ENCODE measurements at places on chromosomes 1 and 21.

- DNase-seq = no peak
Measured at GRCh38 chr1:163737261-163737660, 415.5 kb downstream of the NUF2 start.

GRCh38 chr1:200917291-200917817 lies 22.7 kb downstream of the INAVA start:
- DNase-seq = no peak

GRCh38 chr1:2083666-2084065 lies 33.5 kb downstream of the PRKCZ start:
- no peak for DNase-seq

DNA sequence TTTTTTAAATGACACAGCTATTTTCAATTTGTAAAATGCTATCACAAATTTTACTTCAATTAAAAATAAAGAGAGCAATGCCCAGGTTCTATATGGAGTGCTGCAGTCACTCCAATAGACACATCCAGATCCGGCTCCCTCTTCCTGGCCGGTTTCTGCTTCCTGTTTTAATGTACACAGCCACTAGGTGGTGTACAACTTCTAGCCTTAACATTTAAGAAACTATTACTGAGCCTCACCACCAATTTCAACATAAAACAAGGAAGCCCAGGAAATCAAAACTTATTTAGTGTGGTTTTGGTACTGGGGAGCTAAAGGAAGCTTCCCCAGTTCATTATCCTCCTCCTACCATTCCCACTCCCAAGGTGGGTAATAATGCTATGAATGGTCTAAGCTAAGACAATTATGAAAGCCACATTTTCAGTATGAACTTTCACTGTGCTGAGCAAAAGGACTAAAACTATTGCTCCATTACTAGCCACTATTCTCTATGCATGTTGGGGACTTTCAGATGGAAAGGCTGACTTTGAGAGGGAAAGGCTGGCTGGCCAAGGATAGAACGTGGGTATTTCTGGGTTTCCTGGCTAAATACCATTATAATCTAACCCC lies 25.5 kb upstream of the MTMR11 start:
- DNase-seq = no peak

GRCh38 chr1:94907136-94907535 lies 19.8 kb downstream of the CNN3 start:
- DNase-seq = no peak

DNA sequence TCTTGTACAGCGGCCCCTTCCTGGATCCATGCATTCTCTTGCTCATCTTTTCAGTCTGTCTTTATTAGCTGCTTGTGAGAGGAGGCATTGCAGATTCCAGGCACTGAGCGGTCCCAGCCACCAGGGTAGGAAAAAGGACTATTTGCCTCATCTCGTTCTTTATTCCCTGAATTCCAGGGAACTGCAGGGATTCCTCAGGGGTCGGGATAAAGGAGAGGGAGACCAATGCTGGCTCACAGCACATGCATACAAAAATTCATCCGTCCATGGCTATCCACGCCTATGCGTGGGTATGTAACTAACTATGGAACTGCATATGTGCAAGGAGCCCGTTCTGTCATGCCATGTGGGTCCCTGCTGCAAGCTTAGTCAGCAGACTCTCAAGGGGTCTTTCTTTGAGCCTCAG lies 879 bp upstream of the PLPPR5 start:
- no peak for DNase-seq

GRCh38 chr1:31959521-31960340 lies 21.6 kb upstream of the PTP4A2 start:
- DNase-seq = no peak

DNA sequence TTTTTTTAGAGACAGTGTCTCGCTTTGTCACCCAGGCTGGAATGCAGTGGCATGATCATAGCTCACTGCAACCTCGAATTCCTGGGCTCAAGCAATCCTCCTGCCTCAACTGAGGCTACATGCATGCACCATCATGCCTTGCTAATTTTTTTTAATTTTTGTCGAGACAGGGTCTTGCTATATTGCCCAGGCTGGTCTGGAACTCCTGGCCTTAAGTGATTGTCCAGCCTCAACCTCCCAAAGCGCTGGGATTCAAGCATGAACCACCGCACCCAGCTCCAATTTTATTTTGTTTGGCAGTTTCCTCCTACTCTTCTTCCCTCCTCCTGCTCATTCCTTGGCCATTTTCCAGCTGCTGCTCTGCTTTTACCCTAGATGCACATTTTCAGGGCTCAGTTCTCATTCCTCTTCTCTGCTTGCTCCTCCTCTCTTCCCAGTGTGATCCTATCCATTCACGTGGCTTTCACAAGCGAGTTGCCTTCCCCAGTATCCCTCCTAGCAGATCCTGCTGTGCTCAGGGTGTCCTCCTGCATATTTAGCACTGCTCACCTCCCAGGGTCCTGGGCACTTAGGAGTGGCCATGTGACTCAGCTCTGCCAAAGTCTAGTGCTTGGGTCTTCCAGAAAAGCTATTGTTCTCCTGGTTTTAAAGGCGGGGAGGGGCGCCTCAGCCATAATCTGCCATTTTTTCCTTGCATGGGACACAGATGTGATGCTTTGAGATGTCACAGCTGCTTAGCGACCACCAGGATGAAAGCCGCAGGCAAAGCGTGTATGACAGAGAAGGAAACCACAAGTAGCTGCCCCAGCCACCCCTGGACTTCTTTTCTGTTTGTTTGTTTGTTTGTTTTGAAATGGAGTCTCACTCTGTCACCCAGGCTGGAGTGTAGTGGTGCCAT lies 33.7 kb downstream of the PSEN2 start:
- no peak for DNase-seq

GRCh38 chr1:67619080-67619479 lies 65.9 kb upstream of the GADD45A start:
- DNase-seq = no peak
